RWPE2 (cell line): ENCODE measurements at places on chromosomes 6 and 20.

DNA sequence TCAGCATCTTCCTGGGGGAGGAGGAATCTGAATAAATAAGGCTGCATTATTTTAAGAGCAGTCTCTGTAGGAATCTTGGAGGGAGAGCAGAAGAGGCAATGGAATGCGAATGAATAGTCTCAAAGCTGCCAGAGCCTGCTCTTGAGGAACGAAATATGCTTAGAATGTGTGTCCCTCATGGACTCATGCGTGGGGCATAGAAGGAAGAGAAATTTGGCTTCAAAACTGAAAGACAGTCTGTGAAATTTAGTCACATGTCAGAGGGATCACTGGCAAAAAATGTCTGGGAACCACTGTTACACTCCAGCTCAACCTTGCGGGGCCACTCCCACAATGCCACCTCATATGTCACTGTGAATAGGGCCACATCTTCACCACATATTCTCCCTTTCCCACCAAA lies 95.5 kb downstream of the GJA10 start:
- no peak for DNase-seq

GRCh38 chr6:12538881-12539357 lies 177.6 kb upstream of the PHACTR1 start:
- DNase-seq = no peak

GRCh38 chr20:24470746-24471582 lies 1.5 kb downstream of the SYNDIG1 start:
- no peak for DNase-seq

DNA sequence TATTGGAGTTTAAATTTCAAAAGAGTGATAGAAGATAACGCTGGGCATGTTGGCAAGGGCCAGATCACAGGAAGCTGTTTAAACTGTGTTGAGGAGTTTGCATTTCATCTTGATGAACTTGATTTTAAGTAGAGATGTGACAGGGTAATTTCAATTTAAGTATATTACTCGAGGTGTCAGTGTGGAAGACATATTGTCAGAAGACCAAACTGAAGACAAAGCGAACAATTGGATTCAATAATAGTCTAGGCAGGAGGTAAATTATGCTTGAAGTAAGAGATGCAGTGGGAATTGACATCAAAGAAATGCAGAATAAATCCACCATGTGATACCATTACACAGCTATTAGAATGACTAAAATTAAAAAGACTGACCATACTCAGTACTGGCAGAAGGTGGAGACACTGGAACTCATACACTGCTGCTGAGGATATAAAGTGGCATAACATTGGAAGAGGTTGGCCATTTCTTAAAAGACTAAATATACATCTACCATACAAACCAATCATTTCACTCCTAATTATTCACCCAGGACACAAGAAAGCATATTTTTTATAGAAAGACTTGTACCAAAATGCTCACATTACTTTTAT lies 240.8 kb downstream of the ARHGAP18 start:
- no peak for DNase-seq

GRCh38 chr6:71138376-71138775 lies 150.2 kb upstream of the OGFRL1 start:
- DNase-seq = no peak

- DNase-seq = no peak
Measured at GRCh38 chr6:1625794-1626435, 16.2 kb downstream of the FOXC1 start.

- no peak for DNase-seq
Measured at GRCh38 chr20:41279546-41280225, 37.8 kb downstream of the ZHX3 start.

- no peak for DNase-seq
Measured at GRCh38 chr6:148055419-148055818, 287.2 kb upstream of the SASH1 start.

GRCh38 chr6:92363111-92363510 lies 1056.2 kb downstream of the EPHA7 start:
- DNase-seq = no peak

DNA sequence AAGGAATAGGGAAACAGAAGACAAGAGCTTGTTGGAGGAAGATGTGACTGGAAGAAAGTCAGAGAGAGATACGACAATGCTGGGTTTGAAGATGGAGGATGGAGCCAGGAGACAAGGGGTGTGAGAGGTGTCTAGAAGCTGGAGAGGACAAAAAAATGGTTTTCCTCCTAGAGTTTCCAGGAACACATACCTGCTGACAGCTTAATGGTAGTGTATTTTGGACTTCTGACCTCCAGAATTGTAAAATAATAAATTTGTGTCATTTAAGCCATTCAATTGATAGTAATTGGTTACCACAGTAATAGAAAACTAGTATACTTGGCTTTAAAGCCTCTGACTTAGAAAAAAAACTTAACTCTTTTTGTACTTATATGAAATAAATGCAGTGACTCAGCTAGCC lies 3.6 kb downstream of the AIG1 start:
- DNase-seq = no peak

DNA sequence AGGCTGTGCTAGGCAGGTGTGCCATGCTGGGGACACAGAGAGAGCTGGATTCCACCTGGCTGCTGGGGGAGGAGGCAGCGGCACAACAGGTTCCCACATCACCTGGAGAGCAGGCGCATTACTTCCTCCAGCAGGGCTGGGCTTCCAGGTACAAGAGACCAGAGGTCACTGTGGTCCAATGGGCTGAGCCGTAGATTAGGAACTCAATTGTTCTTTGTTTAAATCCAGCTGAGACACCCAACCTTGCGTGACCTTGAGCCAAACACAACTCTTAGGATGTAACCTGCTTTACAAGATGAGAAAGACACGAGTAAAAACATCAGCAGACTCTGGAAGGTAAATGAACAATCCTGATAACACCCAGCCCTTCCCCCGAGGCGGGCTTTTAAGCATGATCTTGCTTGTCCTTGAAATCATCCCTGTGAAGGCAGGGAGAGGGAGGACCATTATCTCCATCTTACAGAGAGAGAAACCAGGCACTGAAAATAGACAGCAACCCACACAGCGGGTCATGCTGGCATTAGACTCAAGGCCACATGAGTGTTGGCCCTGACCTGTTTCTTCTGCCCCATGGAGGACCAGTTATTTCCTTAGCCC lies 216.5 kb upstream of the RREB1 start:
- no peak for DNase-seq

GRCh38 chr6:28751514-28751913 lies 172.3 kb downstream of the TRIM27 start:
- DNase-seq = no peak

DNA sequence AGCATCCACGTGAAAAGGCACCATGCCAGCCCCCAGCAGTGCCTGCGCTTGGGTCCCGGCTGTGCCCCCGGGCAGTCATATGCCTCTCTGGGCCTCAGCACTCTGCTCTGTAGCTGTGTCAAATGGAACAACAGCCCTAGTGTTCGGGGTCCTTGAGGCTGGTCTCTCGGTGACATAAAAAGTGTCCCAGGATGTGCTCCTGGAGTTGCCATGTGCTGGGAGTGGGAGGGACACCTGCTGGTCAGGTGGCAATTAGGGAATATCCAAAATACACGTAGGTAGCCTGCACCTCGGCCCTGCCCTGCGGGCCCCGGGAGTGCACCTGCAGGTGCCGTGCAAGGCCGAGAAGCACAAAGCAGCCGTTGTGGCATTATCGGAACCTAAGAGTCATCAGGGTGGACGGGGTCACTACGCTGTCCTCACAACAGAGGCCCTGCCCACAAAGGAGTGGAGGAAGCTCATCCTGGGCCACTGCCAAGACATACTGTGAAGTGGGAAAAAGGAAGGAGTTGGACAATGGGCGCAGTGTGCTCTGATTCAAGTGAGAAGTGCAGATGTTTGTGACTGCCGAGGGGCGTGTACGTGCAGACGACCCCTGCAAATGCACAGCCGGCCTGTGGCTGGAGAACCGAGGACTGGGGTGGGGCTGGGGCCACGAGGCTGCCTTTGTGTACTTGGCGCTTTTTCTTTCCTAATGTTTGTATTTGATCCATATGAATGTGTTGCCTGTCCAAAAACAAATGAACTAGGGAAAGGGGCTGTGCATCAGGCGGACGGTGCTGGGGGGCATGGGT lies 24.6 kb downstream of the SLCO4A1 start:
- DNase-seq = no peak

DNA sequence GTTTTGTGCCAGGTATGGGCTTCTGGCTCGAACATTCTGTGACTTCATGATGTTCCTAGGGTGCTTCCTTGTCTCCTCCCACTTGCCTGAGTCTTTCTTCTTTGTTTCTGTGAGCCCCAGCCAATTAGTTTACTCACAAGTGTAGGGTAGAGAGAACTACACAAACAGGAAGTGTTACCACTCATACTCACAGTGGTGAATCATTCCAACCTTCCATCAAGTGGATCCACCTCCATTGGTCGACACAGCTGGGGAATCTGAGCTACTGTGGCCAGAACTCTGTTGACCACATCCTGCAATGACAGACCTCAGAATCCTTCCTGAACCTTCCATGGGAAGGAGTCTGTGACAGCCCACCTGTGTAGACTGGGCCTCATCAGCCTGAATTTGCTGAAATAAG lies 76.8 kb downstream of the UNC5CL start:
- peak; percentile 78 for DNase-seq

DNA sequence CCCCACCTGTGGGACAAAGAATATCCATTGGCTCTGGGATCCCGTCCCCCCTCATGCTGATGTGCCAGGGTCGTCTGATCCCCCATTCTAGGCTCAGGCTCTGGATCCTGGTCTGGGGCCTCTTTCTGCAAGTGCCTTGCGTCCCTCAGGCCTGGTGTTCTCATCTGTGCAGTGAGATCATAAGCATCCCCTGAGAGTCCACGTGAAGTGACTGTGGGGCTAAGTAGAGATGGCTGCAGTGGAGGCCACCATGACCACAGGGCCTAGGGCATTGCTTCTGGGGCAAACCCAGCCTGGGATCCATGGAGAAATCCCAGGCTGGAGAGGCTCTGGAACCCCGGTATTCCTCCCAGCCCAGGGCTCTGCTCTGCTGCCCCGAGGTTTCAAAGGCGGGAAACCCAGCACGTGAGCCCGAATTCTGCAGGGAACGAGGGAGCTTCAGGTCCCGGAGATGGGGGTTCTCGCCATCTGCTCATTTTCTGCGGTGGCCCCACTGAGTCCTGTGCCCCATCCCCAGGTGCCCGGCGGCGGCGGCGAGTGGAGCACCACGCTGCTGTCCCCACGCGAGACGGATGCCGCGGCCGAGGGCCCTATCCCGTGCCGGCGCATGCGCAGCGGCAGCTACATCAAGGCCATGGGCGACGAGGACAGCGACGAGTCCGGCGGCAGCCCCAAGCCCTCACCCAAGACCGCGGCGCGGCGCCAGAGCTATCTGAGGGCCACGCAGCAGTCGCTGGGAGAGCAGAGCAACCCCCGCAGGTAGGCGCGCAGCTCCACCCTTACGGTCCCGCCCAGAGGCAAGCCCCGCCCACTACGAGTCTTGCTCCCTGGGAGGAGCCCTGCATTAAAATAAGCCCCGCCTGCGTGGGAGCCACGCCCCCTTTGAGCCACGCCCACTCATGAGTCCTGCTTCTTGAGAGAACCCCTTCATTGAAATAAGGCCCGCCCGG lies 105.5 kb upstream of the MYL9 start:
- peak; percentile 98 for DNase-seq

DNA sequence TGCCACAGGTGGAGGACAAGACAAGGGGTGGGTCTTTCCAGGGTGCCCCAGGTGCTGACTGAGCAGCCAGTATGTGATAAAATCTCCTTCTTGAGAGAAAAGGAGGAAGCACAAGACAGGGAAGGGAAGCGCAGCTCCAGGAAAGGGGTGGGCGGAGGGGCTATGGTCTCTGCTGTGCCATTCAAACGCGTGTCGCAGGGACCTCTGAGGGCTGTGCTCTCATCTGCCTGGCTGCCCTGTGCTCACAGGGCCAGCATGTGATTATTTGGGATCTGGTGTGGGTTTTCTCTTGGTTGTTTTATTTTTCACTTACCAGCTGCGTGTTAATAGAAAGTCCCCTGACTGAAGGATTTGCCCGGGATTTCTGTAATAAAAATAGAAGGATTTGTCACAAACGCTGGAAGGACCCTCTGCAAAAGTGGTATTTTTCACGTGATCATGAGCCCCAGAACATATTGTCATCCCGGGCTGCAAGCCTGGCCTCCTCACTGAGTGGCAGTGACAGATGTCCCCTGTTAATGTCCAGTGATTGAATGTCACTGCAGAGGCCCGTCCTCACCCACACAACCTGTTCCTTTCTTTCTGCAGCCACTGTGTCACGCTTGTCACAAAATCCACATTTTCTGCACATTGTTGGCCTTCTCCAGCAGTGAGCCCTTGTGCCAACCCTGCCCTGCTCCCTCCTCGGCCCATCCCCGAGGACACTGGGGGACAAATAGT lies 35.0 kb upstream of the VSX1 start:
- DNase-seq = no peak

- no peak for DNase-seq
Measured at GRCh38 chr20:9977629-9978028, 57.2 kb upstream of the ANKEF1 start.

GRCh38 chr6:137769797-137770362 lies 97.2 kb upstream of the TNFAIP3 start:
- no peak for DNase-seq

- DNase-seq = no peak
Measured at GRCh38 chr6:51585264-51585663, 502.1 kb downstream of the PKHD1 start.

- DNase-seq = no peak
Measured at GRCh38 chr6:130537447-130537846, 171.6 kb downstream of the TMEM200A start.

DNA sequence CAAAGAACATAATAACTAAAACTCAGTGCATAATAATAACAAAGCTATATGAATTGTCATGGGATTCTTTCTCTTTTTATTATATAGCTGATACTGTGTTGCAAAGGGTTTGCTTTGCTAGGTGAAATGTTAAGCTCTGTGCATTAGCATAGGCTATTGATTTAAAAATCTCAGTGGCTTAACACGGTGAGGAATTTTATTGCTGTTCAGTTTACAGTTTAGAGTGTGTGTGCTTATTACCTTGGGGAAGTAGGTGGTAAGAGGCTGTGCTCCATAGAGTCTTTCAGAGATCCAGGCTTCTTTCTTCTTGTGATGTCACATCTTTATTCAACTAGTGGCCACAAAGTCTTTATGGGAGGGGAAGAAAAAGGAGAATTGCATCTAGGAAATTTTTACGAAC lies 55.7 kb downstream of the LRRC1 start:
- DNase-seq = no peak

- no peak for DNase-seq
Measured at GRCh38 chr6:79733388-79733787, 102.3 kb downstream of the SH3BGRL2 start.

GRCh38 chr6:38080889-38081288 lies 261.4 kb downstream of the ZFAND3 start:
- no peak for DNase-seq

DNA sequence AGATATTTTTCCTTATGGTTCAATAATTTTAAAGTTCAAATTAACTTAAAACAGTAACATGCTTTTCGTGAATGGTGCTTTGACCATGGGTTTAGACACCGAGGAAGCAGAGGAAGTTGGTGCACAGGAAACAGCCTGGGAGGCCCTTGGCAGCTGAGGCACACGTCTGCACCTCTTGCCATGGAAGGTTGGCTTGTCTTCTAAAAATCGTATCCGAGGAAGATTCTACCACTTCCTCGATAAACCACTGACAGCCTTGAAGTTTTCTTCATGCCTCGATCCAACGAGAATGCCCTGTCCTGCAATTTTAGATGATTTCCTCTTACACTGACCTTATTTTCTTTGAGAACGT lies 12.2 kb downstream of the DLL1 start:
- DNase-seq = no peak
